ENCODE measurements at places on chromosomes 3 and 15. TPM values are rescaled to one million over a fixed set of nuclear protein-coding genes. Genes with fewer than 3 reads are reported as not detected.

The AP3B2 gene
- 0.47 TPM for total RNA-seq

The SQOR gene
- 46.6 TPM for total RNA-seq

The ANKUB1 gene
- not detected for total RNA-seq

The IQCF2 gene
- not detected for total RNA-seq

The SHC4 gene
- 5.6 TPM for total RNA-seq

The DNAH12 gene
- not detected for total RNA-seq

The SLC22A13 gene
- total RNA-seq: not detected

The IGDCC3 gene
- not detected for total RNA-seq

The SKOR1 gene
- under 0.01 TPM for total RNA-seq

The SNTN gene
- total RNA-seq: not detected
